ENCODE measurements at places on chromosomes 16 and 17.

GRCh38 chr16:5065813-5066212 lies at the start of gene C16orf89:
Gene C16orf89, minus strand, starts transcription at chr16:5065956. Its CDS starts 48 bp downstream, at chr16:5065908.
- no peak for DNase-seq

DNA sequence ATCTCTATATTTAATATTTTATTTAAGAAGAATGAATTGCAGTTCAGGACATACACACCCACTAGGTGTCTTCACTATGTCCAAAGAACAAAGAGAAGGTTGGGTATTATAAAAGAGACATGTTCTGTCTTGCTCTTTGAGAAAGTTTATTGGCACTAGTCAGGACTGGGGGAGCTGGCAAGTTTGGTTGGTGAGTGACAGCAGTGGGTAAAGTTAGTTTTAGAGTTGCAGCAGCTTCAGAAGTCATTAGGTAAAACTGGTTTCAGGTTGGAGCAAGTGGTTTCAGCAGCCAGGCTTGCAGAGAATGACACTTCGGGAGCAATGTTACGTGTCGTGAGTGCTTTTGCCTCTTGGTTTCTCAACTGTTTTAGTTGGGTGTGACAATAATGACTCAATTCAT lies 142.2 kb upstream of the HS3ST3A1 start:
- DNase-seq = no peak

DNA sequence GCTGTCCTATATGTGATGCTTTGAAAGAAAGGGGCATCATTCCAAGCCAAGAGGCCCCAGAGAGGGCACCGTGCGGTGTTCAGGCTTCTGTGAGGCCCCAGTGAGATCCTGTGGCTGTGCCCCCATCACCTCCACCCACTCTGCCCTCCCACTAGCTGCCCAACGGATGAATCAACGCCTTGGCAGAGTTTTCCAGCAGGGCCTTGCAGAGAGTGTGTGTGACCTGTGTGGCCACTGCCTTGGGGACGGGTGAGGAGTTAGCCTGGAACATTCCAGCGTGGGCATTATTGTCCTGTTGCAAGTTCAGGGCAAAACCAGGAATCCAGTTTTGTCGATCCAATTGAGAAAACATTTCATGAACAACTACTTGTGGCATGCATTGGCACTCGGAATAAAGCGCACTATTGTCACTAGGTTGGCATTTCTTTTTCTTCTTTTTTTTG lies 53.7 kb downstream of the SF3B3 start:
- no peak for DNase-seq

DNA sequence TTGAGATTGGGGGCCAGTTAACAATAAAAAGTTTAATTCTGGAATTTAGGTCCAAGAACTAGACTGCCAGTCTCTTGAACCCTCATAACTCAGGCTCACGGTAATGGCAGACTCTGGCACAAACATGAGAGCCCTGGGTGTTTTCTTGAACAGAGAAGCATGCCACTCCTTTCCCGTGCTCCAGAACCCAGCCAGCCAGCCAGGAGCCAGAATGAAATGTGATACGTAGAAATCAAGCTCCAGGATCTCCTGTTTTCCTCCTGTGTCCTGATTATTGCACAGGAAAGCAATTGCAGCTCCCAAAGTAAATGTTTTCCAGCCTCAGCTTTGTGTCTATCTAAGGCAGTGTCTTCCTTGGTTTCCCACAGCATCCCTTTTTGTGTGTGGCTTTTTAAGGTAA lies 46.2 kb upstream of the NOL11 start:
- no peak for DNase-seq

DNA sequence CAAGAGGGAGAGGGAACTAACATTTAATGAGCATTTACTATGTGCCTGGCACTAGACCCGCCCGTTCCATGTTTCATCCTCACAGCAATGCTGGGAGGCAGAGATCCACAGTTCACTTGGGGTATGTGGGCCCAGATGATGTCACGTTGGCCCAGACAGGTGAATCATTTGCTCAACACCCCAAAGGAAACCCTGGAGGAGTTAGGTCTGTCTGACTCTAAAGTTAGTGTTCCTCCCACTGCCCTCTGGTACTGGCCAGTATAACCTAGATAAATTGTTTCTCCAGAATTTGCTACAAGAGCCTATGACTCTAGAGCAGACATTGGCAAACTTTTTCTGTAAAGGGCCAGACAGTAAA lies 164.6 kb downstream of the VPS53 start:
- DNase-seq = no peak

GRCh38 chr17:34930283-34930682 lies 31.0 kb downstream of the CCT6B start:
- no peak for DNase-seq

GRCh38 chr17:48179071-48179945 lies 71.7 kb downstream of the SNX11 start:
- no peak for DNase-seq

DNA sequence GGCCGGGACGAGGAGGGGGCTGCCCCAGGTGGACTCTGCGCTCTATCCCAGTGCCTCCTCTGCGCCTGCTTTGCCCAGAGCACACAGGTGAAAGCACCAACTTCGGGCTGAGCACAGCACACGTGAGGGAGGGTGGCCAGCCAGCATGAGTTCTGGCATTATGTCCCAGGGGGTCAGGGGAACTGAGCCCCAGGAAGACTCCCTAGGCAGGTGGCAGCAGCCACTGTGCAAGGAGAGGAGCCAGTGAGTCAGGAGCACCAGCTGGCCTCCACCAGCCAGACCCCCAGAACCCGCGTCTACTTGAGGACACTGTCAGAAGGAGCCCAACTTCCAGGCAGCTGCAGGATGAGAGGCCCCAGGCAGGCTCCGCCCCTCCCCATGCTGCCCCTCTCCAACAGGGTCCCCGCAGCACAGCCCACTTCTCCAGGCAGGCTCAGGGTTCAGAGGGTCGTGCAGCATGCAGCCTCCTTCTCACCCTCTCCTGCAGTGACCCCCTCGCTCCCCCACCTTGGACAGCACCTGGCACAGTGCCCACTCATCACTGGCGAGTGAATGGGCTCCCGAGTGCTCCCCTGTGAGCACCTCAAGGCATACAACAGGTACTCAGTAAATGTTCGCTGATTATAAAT lies 44.2 kb upstream of the RASD1 start:
- no peak for DNase-seq

GRCh38 chr16:2846511-2847310 lies 11.3 kb downstream of the PRSS22 start:
- no peak for DNase-seq

DNA sequence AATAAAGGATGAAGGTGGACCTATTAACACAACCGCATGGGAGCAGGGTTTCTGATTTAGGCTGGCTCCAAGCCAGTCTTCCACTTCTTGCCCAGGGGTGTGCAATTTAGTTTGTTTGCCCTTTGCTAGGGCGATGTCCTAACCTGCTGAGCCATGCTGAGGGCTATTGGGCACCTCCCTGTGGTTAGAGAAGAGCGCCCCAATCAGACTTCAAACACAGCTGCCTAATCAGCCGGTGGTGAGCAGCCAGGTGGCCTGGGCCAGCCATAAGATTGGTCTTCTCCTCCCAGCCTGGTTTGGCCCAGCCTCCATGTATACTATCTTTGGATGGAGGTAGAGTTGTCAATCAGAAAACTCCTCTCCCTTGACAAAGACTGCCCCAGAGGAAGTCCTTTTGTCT lies 15.7 kb downstream of the TMEM94 start:
- DNase-seq = no peak

- DNase-seq = no peak
These were observed 2.5 kb downstream of the KRT32 start for GRCh38 chr17:41464682-41465081.

- DNase-seq = no peak
These were observed 10.3 kb downstream of the PIEZO1 start for GRCh38 chr16:88774544-88775393.

DNA sequence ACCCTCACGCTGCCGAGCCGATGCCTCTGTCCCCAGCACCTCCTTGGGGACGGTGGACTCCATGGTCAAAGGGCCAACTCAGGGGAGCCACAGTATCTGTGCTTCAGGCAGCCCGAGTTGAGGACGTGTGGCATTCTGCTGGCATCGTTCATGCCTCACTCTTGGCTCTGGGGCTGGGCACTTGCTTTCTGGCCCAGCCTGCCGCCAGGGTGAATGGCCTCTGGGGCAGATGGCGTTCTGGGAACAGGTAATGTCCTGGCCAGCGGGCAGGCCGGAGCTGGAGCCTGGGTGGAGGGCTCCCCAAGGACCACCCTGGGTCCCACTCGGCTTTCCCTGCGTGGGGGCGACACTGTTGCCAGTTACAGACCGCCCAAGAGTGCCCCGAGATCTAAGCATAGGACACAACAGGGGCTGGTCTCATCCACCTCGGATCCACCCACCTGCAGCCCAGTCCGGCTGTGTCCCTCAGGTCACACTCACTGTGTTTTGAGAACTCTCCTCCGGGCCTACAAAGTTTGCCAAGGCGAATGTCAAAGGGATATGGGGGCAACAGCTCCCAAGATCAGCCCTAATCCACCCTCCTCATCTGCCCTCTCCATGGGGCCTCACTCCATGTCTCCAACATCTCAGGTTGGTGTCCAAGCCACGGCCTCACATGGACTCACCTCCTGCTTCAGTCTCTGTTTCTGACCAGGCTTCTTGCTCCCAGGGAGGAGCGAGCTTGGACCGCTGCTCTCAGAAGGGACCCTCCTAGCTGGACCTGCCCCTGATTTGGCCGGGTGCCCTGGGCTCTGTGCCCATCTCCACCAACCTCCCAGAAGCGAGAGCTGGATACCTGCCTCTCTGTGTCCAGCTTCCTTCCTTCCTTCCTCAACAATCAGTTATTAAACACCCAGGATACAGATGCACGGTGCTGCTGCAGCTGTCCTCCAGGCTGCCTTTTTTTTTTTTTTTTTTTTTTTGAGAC lies 60.8 kb downstream of the TMEM235 start:
- no peak for DNase-seq

DNA sequence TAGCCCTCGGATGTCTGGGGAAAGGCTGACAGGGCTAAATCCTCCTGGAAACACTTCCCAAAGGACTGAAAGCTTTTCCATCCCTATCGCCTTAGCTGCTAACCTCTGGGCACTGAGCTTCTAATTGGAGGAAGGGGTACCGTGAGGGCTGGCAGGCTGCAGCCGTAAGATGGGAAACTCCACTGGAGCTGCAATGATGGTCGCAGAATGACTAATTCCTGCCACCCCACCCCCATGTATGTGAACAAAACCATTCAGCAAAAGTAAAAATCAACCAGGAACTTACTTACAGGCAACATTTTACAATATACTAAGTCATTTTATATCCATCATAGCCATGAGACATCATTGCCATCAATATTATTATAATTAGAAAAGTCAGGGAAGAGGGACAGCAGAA lies 133.3 kb downstream of the ABCC12 start:
- no peak for DNase-seq

GRCh38 chr16:752007-752312 lies 8.6 kb upstream of the MSLN start:
- no peak for DNase-seq

DNA sequence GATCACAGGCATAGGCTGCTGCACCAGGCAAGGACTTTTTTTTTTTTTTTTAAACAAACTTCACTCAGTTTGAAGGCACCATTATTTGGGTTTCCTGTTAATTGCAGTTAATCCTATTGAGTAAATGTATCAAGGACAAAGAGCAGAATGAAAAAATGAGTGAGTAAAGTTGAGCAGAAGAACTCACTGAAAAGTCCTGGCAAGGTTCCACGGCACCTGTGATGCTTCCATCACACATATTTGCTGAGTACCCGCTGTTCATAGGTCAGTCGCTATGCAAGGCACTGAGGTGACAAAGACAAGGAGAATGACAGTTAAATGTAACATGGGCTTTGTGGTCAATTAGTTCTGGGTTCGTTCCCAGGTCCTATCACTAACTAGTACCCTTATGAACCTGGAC lies 670.0 kb downstream of the MAF start:
- DNase-seq = no peak

- DNase-seq = no peak
These were observed 2.6 kb downstream of the EARS2 start for GRCh38 chr16:23554536-23554935.

DNA sequence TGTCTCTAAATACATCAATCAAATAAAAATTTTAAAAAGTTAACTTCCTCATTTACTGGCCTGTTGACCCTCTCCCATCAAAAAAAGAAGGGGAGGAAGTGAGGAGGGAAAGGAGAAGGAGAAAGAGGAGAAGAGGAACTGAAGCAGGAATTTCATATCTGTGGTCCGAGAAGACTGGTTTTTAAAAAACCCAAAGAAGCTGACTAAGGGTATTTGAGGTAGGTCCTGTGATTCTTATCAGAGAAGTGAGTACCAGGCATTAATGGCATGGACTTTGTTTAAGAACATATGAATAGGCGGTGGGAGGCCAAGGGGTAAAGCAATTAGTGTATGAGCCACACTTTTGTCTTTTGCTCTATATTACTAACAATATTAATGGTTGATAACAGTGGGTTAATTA lies 2.0 kb downstream of the SLC46A1 start:
- DNase-seq = no peak

DNA sequence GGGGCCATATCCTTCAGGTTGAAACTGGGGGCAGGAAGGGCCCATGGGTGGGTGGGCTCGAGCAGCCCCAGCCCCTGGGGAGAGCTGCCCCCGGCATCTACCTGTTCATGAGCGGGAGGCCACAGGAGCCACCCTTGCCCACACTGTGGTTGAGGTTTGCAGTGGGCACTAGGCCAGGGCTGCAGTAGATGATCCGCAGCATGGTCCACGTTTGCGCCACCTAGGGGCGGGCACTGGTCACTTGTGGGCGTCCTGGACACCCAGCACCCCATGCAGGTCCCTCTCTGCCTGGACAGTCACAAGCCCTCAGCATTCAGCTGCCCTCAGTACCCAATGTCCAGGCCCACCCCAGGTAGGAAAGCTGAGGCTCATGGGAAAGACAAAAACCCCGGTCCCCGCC lies 1.8 kb upstream of the JMJD8 start:
- no peak for DNase-seq
